ENCODE measurements at places on chromosomes 1 and 21.

GRCh38 chr1:214441119-214441518 lies 110.3 kb downstream of the PTPN14 start:
- DNase-seq: no peak

DNA sequence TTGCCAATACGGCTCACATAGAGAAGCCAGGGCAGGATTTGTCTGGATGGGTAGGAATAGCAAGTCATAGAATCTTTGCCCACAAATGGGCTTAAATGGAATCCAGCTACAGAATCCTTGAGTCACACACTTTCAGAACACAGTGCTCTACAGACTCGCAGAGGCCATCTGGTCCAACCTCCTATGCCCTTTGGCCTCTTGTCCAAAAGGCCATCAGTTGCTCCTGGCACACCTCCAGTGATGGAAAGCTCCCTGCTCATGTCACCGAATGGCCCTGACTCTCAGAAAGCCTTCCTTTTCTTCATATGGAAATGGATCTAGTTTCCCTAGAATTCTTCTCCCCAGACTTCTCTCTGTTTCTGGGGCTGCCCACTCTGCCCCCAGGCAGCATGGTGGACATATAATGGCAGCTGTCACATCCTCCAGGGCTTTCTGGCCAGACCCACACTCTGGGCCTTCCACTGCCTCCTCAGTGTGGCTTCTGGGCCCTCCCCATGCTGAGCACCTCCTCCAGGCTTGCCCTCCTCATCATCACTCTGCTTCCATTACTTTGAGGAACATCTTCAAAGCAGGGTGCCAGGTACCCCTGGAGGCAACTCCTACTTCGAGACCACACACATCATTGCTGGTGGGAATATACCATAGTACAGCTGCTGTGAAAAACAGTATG lies 33.6 kb upstream of the TRABD2B start:
- DNase-seq: no peak

GRCh38 chr1:219432191-219432606 lies 180.7 kb downstream of the ZC3H11B start:
- DNase-seq: no peak

DNA sequence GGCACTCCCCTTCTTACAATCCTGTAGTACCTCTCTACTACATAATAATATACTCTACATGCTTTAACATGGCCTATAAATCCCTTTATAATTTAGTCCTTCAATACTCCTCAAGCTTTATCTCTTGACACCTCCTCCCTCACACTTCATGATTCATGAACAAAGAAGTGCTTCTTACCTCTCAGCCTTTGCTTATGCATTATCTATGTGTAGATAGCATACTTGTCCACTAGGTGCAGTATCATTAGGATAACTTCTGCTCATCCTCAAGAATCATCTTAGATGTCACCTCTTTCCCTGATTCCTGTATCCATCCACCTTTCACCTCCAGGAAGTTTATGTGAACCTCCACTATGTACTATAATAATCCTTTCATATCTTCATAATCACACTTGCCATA lies 74.4 kb downstream of the COL24A1 start:
- DNase-seq: no peak

DNA sequence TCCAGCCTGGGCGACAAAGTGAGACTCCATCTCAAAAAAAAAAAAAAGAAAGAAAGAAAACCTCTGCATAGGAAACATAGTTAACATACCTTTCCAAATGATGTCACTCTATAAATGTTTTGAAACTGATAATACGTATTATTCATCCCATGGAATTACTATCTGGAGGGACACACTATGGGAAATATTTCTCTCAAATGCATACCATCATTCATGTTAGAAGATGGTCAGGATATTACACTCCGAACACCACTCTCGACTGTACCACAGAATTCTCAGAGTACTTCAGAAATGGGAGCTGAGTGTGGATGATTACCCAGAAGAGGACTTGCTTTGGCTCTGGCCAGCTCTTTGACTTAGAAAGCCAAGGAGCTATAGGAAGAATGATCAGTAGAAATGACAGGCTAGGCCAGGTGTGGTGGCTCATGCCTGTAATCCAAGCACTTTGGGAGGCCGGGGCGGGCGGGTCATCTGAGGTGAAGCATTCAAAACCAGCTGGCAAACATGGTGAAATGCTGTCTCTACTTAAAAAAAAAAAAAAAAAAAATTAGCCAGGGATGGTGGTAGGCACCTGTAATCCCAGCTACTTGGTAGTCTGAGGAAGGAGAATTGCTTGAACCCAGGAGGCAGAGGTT lies 5.2 kb upstream of the LIN28A start:
- DNase-seq: no peak

- peak; percentile 57 for DNase-seq
These were observed 734.2 kb upstream of the ADAMTS5 start for GRCh38 chr21:27700974-27701614.

GRCh38 chr1:151624783-151625182 lies 12.9 kb downstream of the SNX27 start:
- DNase-seq: no peak

DNA sequence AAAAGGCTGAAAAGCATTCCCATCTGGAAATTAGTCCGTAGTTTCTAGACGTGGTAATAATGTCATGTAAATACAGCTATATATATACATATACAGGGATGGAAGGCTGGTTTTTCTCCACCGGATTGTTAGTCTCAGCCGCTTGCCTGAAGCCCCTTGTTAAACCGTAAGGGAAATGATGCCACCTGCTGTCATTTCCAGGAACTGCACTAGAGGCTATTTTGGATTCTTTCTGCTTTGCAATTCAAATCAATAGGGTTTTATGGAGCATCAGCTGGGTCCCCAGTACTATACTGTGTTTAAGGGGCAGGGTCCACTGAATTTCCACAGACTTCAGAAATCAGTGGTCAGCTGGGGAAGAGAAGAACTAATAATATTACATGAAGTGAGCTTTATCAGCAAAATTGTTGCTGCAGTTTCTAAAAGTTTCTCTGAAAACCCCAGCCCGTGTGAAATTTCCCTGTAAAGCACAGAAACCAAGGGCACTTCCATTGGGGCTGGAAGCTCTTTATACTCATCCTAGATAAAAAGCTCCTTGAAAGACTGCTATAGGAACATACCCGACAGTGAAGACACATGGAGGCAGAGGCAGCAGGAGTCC lies 33.8 kb upstream of the MPZL1 start:
- DNase-seq: peak; percentile 66

DNA sequence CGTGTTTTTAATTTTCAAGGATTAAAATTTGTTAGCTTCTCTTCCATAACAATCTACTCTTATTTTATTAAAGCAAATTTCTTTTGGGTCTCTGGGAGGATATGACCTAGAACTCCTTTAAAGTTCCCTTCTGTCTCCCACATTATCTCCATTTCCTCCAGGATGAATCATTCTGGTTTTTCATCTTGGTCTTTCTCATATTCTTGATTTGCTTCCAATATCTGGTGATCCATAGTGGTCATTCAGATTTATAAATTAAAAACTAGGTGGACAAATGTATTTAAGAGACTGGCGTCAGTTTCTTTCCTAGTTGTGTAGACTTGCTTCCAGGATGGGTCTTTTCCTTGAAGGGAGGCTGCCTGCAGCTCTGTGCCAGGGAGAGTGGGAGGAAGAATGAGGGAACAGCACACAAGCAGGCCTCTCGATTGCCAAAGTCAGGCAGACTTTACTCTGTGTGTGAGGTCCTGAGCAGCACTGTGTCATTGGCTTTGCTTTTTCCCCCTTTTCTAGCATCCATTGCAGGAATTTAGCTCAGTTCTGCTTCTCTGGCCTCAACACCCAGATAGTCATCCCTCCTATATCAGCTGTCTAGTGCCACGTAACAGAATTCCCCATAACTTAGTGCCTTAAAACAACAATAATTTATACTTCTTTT lies 48.1 kb upstream of the FOXO6 start:
- no peak for DNase-seq

- no peak for DNase-seq
These were observed 212.9 kb downstream of the DNM3 start for GRCh38 chr1:172054172-172054571.

DNA sequence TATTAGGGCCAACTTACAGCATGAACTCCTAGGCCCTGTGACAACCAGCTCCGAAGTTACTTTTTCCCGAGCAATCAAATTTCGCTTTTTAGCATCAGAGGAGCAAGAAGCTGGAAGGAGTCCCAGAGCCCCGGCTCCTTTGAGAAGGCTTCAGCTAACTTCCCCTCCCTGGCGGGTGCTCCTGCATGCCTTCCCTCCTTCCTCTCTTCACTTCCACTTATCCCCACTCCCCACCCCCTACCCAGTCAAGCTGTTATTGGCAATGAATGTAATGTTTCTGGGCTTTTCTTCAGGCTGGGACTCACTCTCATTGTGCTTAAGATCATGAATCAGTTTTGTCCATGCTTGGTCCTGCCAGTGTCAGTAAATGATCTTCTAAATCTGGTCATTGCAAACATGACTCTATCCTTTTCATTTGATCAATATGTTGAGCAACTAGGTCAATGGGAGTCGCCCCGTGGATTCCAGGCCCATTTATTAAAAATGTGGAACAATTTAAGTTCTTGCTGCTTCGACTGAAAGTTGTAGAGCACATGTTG lies 94.5 kb upstream of the TSPAN2 start:
- no peak for DNase-seq

DNA sequence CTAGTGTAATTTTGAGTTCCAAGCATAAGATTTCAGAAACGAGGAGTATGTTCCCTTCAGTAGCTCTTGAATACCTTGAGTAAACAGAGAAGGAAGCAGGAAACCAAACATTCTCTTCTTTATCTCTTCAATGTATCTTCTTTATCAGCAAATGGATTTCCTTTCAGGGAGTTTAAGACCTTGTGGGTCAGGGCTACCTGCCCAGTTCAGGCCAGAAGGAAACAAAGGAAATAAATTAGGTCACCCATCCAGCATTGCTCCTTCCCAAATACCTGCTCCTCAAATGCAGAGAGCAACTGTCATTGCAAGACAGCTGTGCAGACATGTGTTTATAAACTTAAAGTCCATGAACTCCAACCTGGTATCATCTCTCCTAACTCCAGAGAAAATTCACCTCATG lies 130.1 kb upstream of the SOD1 start:
- no peak for DNase-seq

DNA sequence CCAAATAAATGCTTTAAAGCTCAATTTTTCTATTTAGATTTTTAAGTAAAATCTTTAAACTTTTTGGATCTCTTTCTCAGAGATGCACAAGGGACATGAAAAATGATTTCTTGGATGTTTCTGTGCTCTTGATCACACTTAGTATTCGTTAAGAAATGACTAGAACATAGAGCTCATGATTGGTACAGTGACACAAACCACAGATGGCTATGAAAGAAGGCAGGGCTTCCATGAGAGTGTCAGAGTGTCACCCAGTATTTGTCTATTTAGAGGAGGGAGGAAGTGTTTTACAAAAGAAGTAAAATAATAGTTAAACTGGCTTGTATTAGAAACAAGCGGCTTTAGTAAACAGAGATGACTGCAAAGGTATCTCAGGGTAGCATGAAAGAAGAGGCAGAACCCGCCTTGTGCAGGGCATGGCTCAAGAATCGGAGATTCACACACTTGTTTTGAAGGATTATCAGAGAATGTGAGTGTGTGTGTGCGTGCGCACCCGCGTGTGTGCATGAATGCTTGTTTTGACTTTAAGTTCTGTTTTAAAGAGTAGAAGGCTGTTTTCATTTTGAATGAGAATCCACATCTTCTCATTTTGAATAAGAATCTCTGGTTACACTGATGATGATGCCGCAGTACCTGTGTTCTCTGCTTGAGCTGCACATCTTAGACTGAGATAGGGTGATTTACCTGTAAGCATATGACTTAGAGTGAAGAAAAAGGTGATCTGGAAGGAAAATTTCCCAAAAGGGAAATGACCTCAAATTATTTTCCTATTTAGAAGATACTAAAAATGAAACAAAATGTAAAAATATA lies 82.1 kb downstream of the VPS26C start:
- DNase-seq: no peak

DNA sequence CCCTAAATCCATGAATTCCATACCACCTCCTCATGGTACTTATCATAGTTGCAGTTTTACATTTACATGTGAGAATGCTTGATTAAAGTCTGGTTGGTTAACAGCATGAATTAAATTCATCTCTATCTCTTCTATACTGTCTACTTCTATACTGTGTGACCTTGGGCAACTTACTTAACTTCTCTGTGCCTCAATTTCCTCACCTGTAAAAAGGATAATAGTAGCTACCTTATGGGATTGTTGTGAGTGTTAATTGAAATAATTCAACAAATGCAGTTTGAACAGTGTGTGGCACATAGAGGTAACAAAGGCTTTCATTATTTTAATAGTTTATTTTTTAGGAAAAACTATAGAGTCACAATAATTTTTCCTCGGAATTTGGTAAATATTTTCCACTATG lies 231.3 kb downstream of the RRAGC start:
- DNase-seq: no peak

DNA sequence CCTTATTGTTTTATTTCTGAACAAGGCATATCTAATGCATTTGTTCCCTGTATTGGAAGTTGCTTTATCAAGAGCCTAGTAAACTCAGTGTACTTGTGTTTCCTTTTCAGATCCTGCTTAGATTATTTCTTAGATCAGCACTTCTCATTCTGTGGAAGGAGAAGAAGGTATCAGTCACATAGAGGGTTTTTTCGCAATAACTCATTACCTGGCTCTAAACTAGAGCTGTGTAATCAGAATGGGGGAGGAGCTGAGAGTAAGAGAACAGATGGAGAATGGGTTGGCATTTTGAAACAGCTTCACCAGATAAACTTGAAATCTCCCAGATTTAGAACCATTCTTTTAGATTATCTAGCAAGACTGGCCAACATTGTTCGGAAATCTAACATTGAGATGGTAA lies 11.0 kb downstream of the AHCYL1 start:
- DNase-seq: no peak

GRCh38 chr1:224435318-224435763 lies 744 bp upstream of the WDR26 start:
- DNase-seq: no peak

DNA sequence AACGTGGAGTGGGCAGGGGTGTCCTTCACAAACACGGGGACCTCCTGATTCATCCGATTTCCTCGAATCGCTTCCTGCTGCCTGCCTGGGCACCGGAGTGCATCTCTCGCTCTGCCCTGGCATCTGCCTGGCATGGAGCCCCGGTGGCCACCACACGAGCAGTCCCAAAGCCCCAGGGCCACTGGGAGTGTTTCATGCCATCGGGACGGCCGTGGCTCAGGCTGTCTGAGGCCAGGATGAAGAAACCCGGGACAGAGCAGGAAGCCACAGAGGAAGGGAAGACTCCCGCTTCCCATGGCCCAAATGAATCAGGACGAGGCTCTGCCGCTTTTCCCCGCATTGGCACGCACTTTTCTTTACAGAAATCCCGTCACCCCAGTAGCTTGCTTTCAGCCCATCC lies 32.4 kb downstream of the MEGF6 start:
- no peak for DNase-seq

GRCh38 chr1:239421811-239422210 lies 35.4 kb downstream of the CHRM3 start:
- DNase-seq: no peak

- peak; percentile 73 for DNase-seq
These were observed 1.1 kb downstream of the IGFN1 start for GRCh38 chr1:201191653-201192260.

- no peak for DNase-seq
These were observed 126.6 kb upstream of the CACNA1E start for GRCh38 chr1:181356505-181357340.

Measured in HFF-Myc (cell line).